ENCODE measurements at places on chromosomes 13 and 19.

- no peak for DNase-seq
These were observed 27.0 kb downstream of the FPR3 start for GRCh38 chr19:51821921-51822320.

DNA sequence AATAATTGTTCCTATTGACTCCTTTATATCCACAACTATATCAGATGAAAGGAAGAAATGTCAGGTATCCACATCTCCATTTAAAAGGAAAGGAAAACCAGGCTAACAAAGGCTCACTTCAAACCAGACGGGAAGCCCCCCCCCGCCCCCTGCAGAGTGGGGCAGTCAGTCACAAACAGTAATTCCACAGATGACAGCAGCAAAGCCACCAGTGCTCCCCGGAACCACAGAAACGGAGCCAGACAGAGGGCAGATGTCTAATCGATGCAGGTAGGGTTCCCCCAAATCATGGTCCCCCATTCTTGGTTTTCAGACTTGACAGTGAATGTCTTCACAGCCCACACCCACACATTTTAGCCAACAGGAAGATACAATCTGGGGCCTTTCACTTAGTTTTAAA is 100.8 kb downstream of the STK24 start:
- no peak for DNase-seq

GRCh38 chr13:72180253-72180952 is 313.4 kb upstream of the DACH1 start:
- DNase-seq: no peak

DNA sequence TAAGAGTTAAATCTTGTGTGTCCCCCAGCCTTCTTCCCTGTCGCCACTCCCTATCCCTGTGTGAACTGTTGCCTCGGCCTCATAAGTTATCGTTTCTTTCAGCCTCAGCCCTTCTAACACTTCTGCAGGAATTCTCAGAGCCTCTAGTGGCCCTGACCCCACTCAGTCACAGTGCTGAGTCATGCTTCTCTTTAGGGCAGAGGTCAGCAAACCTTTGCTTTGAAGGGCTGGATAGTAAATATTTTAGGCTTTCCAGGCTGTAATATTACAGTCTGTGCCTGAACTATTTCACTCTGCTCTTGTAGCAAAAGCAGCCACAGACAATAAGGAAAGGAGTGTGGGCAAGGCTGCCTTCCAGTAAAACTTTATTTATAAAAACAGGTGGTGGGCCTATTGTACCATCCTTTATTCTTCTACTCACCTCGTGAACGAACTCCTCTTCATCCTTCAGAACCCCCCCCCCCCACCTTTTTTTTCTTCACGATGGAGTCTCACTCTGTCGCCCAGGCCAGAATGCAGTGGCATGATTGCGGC is 22.1 kb downstream of the MYO9B start:
- no peak for DNase-seq

DNA sequence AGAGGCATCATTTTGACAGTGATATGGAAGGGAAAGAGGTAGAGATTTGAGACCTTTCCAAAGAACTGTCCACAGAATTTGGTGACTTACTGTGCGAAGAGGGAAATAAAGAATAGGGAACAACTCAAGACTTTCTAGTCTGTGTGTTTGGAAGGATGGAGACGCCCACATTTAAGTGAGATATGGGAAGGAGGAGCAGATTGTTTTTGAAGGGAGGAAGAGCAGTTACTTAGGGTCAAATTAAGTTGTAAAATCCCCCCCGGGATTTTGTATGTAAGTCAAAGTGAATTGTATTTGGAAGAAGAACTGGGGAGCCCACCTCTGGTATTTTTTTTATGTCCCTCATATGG is 1.2 kb downstream of the USPL1 start:
- DNase-seq: no peak

DNA sequence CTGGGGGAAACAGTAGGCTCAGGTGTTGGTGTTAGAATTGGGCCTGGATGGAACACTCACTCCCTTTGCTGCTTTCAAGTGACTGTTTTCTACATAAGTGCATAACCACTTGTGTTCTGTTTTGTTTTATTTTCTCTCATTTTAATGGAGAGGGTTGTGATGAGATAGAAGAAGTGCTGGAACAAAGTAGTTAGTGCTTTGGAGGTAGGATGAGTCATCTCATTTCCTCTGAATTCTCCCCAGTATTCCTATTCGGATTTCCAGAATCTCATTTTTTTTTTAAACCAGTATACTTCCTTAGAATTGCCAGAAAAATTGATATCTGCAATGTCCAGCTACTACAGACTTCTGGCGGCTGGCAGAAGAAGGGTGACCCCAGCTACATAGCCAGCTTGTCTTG is 575.9 kb downstream of the MYO16 start:
- DNase-seq: no peak

- no peak for DNase-seq
These were observed 396.7 kb downstream of the RFC3 start for GRCh38 chr13:34214686-34215085.

- DNase-seq: no peak
These were observed 97.3 kb downstream of the SERP2 start for GRCh38 chr13:44470638-44471562.

- DNase-seq: no peak
These were observed 748.2 kb downstream of the DIAPH3 start for GRCh38 chr13:59415498-59415897.

- no peak for DNase-seq
These were observed 3.9 kb upstream of the SSBP4 start for GRCh38 chr19:18415178-18415867.

DNA sequence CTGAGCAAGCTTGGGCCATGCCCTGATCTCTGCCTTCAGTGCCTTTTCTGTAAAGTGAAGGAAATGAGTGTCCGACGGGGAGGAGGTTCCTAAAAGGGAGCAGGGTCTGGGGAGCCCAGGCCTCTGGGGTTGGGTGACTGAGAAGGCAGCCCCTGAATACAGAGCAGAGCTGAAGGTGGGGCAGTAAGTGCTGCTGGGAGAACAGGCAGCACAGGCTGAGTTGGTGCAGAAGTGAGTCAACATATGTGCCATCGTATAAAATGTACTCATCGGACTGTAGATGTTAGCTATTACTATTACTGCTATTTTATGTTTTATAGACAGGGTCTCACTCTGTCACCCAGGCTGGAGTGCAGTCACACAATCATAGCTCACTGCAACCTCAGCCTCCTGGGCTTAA is 1.0 kb upstream of the HAMP start:
- DNase-seq: no peak

DNA sequence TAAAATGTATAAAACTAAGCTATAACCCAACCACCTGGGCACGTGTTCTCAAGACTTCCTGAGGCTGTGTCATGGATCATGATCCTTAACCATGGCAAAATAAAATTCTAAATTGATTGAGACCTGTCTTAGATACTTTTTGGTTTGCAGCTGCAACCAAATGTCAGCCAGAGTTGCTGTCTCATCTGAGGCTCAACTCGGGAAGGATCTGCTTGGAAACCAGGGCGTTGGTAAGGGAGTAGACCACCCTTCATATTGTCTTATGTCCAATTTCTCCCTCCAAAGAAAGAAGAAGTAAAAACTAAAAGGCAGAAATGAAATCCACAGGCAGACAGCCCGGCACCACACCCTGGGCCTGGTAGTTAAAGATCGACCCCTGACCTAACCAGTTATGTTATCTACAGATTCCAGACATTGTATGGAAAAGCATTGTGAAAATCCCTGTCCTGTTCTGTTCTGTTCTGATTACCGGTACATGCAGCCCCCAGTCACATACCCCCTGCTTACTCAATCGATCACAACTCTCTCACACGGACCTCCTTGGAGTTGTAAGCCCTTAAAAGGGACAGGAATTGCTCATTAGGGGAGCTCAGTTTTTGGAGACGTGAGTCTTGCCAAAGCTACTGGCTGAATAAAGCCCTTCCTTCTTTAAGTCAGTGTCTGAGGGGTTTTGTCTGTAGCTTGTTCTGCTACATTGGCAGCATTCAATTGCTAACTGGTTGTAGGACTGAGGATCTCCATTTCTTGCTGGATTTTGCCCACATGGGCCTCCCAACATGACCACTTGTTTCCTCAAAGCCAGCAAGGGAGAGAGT is 22.9 kb upstream of the IGSF23 start:
- DNase-seq: no peak

GRCh38 chr13:99959540-99960230 is 11.9 kb downstream of the ZIC5 start:
- DNase-seq: no peak

DNA sequence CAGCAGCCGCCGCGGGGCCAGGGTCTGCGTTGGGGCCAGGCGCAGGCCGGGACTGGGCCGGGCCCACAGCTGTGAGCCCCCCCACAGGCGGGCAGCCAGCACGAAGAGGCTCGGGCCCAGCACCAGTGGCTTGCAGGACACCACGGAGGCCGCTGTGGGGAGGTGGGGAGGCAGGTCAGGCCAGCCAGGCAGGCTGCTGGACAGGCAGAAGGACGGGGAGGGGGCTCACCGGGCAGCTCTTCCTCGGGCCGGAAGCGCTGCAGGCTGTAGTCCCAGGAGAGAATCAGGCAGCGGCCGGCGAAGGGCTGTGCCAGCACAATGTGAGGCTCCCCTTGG is 8.3 kb downstream of the LGI4 start:
- DNase-seq: peak; percentile 75

DNA sequence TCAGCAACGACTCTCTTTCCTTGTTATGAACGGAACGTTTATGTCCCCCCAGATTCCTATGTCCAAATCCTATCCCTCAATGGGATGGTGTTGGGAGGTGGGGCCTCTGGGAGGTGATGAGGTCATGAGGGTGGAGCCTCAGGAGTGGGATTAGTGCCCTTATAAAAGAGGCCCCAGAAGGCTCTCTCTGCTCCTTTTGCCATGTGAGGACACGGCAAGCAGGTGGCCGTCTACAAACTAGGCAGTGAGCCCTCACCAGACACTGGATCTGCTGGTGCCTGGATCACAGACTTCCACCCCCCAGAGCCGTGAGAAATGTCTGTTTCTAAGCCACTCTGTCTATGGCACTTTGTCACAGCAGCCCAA is 53.2 kb downstream of the EPS15L1 start:
- no peak for DNase-seq

GRCh38 chr19:56109226-56109625 is 11.9 kb downstream of the ZNF787 start:
- peak; percentile 64 for DNase-seq

DNA sequence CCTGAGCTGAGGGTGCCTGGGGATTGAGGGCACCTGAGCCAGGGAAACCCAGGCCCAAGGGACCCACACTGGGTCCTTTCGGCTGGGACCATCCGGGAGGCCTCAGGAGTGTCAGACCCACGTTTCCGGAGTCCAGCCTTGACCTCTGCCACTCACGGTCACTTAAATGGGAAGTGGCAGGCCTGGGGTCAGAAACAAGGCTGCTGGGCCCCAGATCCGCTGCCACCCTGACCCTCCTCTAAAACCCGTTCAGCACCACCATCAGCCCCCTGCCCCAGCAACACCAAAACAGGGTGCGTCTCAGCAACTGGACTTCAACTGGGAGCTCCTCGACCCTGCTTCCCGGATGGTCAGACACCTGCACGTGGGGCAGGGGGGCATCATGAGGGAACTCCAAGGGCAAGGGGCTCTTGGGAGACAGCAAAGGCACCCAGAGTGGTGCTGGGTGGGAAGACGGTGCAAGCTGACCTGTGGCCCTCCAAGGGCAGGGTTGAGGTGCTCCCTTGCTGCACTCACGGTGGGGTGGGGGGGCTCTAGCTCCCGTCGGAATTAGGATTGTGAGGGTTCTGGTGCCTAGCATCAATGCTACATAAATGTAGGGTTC is 1.2 kb upstream of the PLPP2 start:
- no peak for DNase-seq

DNA sequence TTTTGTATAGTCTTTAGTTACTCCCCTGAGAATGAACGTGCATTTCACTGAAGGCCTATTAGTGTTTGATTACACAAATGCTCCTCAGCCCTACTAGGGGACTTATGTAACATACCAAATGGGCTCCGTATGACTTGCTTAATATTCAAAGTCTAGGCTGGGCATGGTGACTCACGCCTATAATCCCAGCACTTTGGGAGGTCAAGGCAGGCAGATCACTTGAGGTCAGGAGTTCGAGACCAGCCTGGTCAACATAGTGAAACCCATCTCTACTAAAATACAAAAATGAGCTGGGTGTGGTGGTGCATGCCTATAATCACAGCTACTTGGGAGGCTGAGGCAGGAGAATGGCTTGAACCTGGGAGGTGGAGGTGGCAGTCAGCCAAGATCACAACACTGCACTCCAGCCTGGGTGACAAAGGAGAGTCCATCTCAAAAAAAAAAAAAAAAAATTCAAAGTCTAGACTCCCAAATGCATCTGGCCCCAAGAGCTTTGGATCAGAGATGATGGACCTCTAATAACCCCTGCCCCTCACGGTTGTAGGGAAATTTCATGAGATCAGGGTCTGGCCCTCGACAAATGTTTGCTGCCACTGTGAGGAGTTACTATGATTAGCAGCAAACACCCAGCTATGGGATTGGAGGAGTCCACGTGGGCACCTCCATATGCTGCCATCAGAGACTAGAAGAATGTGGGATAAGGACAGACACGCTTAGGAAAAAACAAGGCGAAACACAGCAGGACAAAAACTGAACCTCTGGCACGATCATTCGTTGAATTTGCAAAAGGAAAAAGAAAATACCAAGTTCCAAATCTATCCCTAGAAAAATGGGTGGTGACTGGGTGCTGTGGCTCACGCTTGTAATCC is 4.6 kb downstream of the FBXO17 start:
- DNase-seq: no peak

GRCh38 chr13:44244288-44244687 is 129.3 kb upstream of the SERP2 start:
- no peak for DNase-seq

DNA sequence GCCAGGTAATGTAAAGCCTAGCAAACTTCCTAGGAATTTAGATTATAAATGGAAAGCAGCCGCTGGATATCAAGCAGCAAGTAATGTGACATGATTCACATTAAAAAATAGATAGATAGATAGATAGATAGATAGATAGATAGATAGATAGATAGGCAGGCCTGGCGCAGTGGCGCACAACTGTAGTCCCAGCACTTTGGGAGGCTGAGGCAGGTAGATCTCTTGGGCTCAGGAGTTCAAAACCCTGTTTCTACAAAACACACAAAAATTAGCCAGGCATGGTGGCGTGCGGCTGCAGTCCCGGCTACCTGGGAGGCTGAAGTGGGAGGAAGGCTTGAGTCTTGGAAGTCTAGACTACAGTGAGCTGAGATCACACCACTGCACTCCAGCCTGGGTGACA is 236.9 kb downstream of the SLITRK6 start:
- DNase-seq: no peak

DNA sequence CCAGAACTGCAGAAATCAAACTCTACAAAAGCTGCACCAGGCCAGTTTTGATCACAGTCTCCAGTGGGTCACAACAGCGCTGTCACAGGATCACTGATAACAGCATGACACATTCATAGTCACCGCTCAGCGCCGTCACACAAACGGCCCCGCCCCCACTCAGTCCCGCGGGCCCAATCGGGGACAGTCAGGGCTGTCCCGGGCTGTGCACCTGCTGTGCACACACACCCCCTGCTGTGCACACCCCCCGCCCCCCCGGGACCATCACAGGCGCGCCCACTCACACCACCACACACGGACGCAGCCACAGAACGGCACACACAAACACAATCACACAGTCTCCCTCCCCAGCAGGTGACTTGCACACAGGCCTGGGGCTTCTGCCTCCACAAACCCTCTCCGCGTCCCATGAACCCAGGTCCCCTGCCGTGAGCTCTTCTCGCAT is 435 bp upstream of the ZNF382 start:
- DNase-seq: peak; percentile 72

Data from head of caudate nucleus (tissue), 42 donors.